ENCODE measurements at places on chromosomes 3 and 15.

DNA sequence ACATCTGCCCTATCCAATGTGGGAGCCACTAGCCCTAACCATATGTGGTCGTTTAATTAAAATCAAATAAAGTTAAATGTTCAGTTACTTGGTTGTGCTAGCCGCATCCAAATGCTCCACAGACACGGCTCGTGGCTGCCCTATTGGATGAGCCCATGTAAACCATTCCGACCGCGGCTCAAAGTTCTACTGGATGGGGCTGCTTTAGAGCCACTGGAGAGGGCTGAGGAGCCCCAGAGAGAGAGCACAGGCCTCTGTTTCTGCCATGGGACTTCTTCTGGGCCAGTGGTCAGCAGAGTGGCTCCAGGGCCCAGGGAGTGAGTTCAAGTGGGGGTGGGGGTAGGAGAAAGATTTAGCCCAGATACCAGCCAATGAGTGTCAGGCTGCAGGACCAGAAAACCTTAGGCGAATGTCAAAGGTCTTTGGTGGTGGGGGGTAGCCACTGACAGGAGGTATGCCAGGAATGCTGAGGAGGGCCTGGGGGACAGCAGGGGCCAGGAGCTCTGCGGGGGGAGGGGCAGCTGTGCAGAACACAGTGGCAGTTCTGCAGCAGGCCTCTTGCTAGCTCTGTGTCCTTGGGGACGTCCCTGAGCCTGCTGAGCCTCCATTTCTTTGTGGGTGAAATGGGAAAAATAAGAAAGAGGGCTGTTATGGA, 30.1 kb downstream of the SPSB4 start:
- no peak for DNase-seq

GRCh38 chr15:35705884-35706585, 160.1 kb upstream of the DPH6 start:
- no peak for DNase-seq

DNA sequence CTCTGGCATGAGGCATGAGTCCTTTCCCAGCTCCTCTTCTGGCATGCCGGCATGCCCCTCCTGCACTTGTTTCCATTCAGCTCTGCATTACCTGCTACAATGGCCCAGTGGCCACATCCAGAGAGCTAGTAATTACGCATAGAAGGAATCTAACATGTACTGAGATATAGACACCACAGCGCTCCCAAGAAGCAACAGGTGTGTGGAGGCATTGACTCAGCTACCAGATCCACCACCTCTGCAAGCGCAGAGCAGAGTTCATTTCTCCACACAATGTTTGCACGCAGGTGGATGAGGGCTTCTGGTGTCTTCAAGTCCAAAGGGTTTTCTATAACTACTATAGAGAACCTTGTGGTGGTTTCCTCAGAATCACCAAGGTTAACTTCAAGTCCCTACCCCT, 4.2 kb downstream of the MOBP start:
- no peak for DNase-seq

DNA sequence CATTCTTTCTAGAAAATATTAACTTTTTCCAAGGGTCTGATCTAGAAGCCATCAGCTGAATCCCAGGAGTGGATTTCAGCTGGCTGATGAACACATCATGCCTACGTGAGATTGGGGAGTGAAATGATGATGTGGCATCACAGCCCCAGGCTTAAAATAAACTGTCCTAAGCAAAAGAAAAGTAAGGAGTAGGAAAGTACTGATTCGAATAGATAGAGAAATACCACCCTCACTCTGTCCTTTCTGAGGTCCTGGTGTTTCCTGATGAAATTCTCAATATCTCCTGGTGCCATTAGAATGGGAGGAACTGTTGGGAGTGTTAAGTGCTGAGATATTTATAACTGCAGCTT, 376.8 kb upstream of the SEMA6D start:
- DNase-seq, result no peak
